ENCODE measurements at places on chromosomes 12 and 14.

DNA sequence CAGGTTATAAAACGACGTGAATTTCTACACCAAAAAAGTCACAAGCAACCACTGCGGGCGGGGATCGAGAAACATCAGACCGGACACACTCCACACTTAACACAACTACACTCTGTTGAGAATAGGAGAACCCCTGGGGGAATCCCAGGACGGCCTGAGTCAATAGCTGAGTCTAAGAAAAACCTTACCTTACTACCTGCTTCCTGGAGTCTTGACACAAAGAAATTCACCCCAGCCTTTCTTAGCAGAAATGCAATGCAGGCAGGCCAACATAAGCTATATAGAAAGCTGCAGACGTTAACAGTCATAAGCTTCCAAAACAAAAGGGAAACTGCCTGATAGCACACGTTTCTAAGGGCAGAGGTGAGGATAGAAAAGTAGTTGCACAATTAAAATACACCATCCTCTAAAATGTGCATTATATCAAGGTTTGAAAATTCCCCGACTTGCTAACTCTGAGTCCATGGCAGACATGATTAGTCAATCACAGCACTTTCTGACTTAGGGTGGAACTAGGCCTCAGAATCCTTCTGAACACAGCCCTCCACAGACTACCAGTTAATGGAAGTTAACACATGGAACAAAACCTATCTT lies 68.0 kb downstream of the CCDC88C start:
- DNase-seq, result peak; percentile 27

- DNase-seq, result no peak
Measured at GRCh38 chr12:130331146-130331545, 6.5 kb upstream of the PIWIL1 start.

DNA sequence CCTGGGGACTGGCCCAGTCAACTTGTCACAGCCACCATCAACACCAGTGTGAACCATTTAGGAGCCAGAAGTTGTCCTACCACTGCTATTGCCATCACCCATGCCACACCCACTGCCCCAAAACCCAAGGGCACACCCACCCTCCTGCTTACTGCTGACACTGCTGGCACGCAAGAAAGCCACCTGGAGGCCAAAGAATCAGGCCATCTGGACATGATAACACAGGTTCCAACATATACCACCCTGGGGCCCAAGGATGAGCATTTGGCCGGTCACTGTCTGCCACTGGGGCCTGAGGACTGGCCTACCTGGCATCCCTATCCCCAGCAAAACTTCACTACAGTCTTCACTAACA lies 181.6 kb downstream of the MYRFL start:
- no peak for DNase-seq

DNA sequence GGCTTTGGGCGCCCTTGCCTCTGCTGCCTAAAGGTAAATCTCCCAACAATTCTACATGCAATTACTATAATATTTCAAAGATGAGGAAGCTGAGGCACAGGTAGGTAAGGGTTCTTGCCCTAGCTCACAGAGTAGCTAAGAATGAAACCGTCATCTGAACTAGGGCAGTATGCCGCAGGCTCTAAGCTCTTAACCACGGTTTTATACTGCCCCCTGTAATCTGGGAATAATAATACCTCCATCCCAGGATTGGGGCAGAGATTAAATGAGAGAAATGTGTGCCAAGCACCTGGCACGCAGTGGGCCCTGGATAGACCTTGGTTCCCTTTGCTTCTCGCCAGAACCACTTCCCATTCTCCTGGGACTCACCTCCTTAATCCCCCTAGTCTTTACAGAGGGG lies 1.5 kb upstream of the HRK start:
- no peak for DNase-seq

DNA sequence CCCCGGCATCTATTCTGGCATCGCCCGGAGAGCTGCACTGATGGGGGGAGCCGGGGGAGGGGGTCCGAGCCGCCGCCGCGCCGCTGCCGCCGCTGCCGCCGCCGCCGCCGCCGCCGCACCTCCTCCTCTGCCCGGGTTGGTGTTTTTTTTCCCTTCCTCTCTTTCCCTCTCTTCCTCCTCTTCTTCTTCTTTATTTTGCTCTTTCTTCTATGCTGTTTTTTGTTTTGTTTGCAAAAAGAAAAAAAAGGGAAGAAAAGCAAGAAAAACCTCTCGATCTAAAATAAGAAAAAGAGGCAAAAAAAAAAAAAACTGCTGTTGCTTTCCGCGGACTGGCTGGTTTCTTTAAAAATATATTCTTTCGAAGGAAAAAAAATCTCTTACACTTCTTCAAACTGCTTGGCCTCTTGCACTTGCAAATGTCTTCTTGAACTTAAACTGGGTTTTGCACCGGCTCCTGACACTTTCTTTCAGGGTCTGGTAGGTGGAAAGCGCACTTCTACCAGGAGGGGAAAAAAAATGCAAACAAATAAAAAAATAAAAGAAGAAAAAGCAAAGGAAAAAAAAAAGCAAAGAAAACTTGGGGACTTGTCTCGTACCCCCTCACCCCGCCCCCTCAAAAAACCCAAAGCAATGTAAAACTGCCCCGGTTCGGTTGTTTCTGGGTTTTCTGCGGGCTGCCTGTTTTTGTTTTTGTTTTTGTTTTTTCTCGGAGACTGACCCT lies 616 bp downstream of the BCL11B start:
- DNase-seq, result no peak

- DNase-seq, result no peak
Measured at GRCh38 chr14:102180248-102180998, 40.7 kb downstream of the WDR20 start.

DNA sequence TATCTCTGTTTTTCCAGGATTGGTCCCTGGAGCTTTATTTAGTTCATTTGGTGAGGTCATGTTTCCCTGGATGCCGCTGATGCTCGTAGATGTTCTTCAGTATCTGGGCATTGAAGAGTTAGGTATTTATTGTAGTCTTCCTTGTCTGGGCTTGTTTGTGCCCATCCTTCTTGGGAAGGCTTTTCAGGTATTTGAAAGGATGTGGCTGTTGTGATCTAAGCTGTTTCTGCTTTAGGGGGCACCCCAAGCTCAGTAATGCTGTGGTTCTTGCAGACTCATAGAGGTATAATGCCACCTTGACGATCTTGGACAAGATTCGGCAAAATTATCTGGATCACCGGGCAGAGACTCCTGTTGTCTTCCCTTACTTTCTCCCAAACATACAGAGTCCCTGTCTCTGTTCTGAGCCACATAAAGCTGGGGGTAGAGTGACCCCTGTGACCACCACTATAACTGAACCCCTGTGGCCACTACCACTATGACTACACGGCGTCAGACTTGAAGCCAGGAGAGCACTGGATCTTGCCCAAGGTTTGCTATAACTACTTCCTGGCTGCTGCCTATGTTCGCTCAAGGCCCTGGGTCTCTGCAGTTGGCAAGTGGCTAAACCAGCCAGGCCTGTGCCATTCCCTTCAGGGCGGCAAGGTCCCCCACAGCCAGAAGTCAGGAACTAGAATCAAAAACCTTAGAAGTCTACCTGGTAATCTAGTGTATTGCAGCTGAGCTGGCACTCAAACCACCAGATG lies 40.9 kb downstream of the FGD4 start:
- DNase-seq, result no peak

GRCh38 chr12:64478661-64479060 lies 26.7 kb downstream of the TBK1 start:
- no peak for DNase-seq

- DNase-seq, result no peak
Measured at GRCh38 chr14:104115691-104116287, 22.6 kb upstream of the KIF26A start.

DNA sequence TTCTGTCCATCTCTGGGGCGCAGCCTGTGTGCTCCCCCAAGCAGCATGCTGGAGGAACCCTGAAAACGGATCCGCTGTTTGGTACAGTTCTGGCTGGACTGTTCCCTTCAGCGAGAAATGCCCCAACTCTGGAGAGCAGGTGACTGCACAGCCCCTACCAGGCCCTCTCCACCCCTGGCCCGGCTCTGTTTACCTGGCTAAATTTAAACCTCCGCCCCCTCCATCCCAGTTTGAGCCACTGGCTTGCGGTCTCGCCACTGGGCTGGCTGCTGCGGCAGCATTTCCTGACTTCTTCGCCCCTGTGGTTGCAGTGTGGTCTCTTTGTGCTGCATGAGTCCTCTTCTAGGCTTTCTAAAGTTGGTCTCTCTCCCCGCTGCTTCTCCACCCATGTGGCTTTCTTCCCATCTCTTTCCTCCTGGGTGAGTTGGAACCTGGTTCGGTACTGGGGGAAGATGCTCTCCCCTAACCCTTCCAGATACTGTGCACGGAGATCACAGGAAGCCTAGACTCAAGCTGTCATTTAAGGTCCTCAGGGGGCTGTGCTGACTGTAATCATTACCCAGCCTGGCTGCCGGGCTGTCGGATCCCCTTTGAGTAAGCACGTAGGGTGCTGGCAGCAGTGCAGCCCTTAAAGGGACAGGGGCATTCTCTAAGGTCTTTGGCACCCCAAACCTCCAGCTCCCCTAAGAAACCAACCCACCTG lies 60.6 kb downstream of the FBXL14 start:
- no peak for DNase-seq

- DNase-seq, result no peak
Measured at GRCh38 chr12:47773858-47774580, 981 bp downstream of the SLC48A1 start.

- DNase-seq, result no peak
Measured at GRCh38 chr14:68684466-68685418, 108.1 kb downstream of the ZFP36L1 start.

DNA sequence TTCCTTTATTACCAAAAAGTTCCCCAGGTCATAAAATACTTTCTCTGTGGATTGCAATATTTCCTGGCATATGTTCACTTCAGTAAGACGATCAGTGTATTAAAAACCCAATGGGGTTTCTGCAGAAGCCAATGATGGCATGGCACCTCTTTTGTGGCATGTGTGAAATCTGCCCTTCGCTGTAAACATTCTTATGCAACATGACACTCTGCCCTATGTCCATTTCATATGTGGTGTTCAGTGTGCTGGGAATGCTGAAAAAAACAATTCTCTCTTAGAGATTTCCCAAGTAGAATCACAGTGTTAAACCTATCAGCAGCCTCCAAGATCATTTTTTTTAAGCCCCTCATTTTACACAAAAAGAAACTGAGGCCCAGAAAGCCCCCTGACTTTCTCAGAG lies 2.3 kb upstream of the MYBPC1 start:
- no peak for DNase-seq

- DNase-seq, result no peak
Measured at GRCh38 chr12:6771509-6772330, 600 bp upstream of the LAG3 start.

GRCh38 chr12:78164154-78164553 lies 333.5 kb downstream of the NAV3 start:
- DNase-seq, result no peak

DNA sequence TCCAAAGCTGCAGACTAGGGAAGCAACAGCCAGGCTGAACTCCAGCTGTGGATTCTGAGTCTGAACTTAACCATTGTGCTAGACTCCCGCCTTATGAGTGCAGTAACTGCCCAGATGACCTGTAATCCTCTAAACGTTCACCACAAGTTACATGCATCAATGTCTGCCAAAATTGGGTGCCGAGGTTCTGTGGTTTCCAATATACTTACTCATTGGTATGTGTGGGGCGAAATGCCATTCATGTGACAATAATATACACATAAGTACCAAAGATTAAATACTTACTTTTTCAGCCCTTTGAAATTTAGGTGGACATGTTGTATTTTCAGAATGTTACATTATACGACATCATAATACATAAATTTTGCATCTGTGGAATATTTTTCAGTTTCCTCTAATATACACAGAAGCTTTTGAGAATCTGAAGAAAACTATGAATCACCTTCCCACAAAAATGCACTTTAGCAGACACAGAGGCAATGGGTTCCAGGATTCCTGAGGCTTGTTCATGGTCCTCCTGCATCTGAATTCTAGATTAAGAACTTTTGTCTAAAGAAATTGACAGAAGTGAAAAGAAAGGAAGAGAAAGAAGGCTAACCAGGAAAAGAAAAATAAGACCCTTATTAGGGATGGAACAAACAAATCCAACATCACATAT lies 31.7 kb downstream of the GRIP1 start:
- DNase-seq, result no peak

- no peak for DNase-seq
Measured at GRCh38 chr12:64678248-64678647, 68.0 kb downstream of the RASSF3 start.

GRCh38 chr14:50003213-50004021 lies 110.5 kb downstream of the ARF6 start:
- DNase-seq, result peak; percentile 54

DNA sequence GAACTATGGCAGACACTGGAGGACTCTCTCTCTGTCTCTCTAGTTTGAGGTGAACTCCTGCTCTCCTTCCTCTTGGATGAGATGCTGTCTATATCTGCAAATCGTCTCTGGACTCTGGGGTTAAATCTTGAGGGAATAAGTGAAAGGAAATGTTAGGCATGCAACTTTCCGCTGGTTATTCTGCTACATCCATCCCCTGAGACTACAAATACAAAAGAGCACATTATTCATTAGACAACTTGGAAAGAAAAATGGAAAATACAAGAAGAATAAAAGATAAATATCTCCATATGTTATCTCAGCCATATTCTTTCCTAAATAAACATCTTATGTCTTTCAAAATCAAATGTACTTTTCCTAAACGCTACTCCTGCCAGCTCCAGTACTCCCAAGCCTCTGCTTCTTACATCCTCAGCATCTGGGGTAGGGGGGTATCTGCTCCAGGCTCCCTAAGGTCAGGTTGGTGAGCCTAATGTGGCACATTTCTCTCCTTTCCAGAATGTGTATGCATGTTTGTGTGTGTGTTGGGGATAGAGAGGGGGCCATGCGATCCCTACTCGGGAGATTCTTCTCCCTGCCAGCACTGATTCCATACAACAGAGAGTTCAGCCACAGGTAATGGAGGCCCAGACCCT lies 102.9 kb upstream of the FSCB start:
- DNase-seq, result no peak

GRCh38 chr14:50860478-50861086 lies 11.3 kb upstream of the ABHD12B start:
- DNase-seq, result peak; percentile 88

- DNase-seq, result peak; percentile 41
Measured at GRCh38 chr14:55271572-55272298, 514 bp downstream of the FBXO34 start.

DNA sequence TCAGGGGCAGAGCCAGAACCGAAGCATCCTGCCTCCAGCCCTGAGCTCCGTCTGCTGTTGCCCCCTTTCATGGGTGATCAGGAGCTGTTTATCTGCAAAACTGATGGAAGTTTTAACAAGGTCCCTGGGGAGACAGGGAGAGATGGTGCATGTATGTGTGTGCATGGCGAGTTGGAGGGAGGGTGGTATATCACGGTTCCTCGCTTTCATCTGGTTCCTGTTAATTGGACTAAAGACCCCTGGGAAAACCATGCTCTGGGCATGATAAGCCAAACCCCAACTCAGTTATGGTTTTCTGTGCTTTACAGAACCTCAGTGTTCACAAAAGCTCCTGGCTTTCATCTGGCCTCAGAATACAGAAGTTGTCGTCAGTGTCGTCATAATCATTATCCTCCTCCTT lies 133.6 kb downstream of the KSR2 start:
- no peak for DNase-seq

Data from effector CD8-positive, alpha-beta T cell (primary cell).